ENCODE measurements at places on chromosomes 12 and 14.

- no peak for DNase-seq
Observed at GRCh38 chr12:119147847-119148448, 30.8 kb upstream of the HSPB8 start.

DNA sequence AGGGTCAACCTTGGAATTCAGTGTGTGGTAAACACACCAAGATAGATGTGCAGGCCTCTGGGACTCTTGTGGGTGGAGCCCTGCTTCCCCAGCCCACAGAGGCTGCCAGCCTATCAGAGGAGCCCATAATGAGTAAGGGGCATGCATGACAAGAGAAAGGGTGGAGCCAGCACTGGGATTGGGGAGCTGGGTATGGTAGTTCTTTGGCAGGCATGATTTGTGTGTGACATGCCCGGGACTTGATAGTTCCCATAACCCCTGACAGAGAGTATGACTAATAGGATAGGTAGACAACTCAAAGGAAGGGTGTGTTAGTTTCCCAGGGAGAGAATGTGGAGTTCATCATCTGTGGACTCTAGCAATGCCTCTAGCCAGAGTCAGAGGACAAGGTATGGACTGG, 143.0 kb downstream of the EMP1 start:
- no peak for DNase-seq

GRCh38 chr12:40499856-40500255, 192.4 kb upstream of the CNTN1 start:
- DNase-seq: no peak

- no peak for DNase-seq
Observed at GRCh38 chr14:76484355-76484754, 108.4 kb downstream of the ESRRB start.

DNA sequence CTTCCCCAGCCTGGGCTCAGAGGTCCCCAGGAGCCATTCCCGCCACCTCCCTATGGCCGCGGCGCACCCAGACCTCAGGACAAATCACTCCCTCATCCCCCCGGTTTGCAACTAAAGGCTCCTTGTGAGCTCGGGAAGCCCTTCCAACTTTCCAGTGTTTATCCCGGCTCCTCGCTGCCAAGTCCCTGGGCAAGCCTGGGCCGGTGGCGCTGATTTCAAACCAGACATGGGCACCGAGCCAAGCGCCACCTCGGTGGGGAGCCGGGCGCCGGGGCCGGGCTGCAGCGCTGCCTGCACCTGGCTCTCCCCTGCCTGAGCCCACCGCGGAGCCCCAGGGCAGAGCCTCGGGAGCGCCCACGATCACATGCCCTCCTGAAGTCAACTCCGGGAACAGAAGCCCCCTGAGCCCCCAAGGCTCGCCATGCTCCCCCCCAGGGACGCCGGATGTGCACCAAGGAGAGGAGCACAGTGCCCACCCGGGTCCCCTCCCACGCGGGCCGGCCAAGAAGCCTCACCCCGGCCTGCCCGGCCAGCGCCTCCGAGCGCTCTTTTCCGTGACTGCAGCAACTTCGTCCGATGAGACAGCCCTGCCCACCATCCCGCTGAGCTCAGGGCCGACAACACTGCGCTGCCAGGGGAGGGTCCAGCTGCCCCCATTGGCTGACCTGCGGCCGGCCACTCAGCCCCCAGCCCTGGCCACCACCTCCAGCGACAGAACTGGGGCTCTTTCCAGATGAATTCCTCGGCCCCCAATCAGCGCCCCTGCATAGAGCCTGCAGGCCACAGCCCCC, 50.0 kb downstream of the NCOR2 start:
- DNase-seq: peak; percentile 59

DNA sequence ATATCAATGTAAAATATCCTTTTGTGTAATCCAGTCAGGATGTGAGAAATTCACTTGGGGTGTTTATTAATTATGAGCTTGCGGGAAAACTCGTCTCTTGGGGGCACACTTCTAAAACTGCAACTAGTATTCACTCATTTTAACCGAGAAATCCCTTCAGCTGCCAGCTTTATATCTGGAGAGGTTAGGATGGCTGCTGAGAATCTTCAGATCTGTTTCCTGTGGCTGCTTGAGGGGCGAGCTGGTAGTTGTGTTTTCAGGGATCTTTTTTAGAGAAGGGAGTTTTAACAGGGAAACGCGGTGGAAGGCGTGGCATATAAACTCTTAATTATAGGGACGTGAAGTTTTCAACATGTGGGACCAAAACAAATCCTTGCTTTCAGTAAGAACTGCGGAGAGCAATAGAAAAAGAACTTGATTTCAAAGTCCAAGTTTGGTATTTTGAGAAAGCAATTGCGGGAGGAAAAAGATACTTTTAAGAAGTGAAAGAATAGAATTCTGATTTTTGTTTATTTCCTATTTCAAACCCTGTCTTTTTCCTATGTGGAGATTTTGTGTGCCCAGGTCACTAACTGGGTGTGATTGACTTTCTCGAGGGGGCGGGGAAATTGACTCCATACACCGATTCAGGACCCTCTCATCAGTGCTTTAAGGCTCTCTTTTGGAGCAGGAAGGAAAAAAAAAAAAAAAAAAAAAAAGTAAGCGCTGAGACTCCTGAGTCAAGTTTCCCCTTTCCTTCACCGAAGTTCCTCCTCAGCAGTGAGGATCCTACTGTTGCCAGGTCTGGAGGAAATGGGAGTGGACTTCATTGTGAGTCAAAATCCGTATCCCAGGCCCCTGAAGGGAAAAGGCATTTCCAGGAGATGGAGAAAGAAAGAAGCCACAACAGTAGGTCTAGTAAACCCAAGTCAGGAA, 1.1 kb downstream of the PPFIBP1 start:
- DNase-seq: no peak

- DNase-seq: no peak
Observed at GRCh38 chr14:71588576-71589215, 343.5 kb upstream of the RGS6 start.

- DNase-seq: no peak
Observed at GRCh38 chr14:72614365-72614764, 279.5 kb downstream of the DPF3 start.

DNA sequence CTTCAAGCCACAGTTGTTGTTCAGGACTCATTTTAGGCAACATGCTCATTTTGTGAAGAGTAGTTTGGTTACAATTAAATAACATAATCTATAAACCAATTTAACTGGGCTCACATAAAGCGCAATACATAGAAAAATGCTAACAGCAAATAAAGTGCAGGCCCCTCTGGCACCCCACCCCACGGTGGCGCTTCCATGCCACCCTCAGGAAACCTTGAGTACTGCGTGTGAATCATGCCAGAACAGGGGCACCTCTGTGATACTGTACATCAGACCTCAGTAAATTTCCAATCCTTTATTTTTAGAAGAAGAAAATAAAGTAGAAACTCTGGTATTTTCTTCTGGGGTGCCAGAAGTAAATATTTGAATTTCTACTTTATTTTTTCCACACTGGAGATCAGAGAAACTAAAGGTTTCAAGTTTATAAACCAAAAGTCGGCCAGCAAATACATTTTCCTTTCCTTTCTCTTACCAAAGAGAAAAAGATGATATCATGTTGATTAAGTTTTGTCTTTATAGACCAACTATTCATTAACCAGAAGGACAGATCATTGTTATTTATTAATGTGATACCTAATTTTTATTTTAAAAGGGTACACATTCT, 316.8 kb downstream of the PAWR start:
- DNase-seq: peak; percentile 51

- DNase-seq: peak; percentile 71
Observed at GRCh38 chr12:112108202-112109079, at the start of gene NAA25. Gene NAA25, minus strand, starts transcription at chr12:112108783. Its CDS starts 10 bp downstream, at chr12:112108773.

DNA sequence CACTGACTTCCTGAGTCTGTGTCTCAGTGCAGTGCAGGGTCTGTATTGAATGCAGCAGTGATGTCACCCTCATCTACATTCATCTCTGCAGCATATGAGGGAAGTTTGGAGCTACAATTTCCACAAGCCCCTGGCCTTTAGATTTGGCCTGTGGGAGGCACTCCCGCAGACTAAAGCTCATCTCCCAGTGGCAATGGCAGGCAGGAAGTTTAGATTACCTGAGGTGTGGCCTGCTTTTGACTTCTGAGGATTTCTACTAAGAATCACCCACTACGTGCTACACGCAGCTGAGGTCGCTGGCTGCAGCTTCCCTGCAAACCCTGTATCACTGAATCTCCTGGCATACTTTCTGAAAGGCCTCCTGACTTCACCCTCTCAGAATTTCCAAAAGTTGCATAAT, 202.2 kb upstream of the PRKD1 start:
- DNase-seq: no peak

GRCh38 chr12:62744551-62744950, 190.4 kb downstream of the PPM1H start:
- no peak for DNase-seq

GRCh38 chr12:129615001-129615400, 288.8 kb downstream of the TMEM132D start:
- no peak for DNase-seq

DNA sequence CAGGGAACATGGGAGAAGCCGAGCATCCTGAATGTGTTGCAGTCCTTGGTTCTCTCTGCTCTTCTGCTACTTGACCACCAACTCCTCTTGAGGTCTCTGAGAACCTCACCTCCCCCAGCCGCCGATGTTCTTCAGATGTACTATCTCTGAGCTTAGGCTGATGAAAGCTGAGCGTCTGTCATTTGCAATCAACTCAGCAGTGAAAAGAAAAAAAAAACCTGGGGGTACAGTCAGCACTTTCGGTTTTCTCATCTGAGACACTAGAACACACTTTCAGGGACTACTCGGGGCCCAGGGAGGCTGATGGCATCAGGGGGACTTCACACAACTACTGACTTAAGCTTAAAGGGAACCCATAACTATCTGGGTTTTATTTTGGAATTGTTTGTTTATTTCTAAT, 9.6 kb upstream of the FLVCR2 start:
- DNase-seq: no peak

DNA sequence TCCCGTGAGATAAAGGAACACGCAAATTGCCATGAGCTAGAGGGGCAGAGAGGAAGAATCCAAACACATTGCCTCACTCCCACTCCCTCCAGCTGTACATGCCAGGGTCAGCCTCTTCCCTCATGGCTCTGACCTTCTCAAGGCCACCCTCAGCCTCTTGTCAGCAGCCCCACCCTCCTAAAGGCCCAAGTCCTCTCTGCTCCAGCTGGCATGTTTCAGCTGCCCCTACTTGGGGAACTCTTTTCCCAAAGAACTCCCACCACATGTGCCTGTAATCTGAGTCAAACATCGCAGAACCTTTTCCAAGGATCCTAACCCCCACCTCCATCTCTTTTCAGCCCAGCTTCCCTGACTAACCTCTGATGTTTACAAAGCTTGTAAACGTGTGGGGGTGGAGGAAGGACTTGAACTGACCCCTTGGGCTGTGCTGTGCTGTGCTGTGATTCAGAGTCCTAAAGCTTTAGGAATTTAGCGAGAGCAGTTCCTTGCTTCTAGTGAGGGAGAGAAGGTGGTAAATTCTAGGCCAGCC, 7.3 kb upstream of the CACNB3 start:
- no peak for DNase-seq

DNA sequence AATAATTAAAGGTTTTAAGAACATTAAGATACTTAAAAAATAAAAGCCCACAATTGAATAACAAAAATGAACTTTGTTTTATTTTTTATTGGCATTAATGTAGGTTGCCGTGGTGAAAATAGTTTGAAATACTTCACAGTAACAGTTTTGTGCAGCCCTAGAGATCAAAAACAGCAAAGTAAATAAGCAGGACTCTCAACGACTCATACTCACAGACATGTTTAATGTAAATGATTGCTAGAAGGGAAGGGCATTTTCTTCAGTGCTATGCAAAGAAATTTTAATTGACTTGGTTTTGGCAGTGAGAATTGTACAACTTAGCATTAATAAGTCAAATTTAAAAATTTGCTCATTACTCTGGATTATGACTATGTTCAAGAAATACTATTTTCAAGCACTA, 16.0 kb downstream of the TRMT5 start:
- no peak for DNase-seq

DNA sequence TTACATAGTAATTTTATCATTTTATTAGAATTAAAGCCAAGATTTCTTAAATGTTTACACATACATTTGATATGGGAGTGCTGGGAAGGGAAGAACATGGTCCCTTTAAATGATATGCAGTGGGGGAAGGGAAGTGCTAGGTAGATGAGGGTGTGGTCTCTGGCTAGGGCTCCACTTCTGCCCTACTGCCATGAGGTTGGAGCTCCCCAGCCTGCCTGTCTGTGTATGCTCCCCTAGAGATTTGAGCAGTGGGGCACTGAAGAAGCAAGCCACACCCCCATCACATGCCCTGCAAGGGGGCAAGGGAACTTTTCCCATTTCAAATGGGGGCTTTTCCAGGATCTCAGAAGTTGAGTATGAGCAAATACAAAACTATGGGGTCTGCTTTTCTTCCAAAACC, 25.5 kb downstream of the CLECL1 start:
- DNase-seq: no peak

GRCh38 chr14:96816281-96816680, 19.1 kb downstream of the VRK1 start:
- DNase-seq: no peak

GRCh38 chr12:3328081-3328480, 162.9 kb upstream of the PRMT8 start:
- no peak for DNase-seq

GRCh38 chr12:92467886-92468285, 234.9 kb upstream of the PLEKHG7 start:
- no peak for DNase-seq

DNA sequence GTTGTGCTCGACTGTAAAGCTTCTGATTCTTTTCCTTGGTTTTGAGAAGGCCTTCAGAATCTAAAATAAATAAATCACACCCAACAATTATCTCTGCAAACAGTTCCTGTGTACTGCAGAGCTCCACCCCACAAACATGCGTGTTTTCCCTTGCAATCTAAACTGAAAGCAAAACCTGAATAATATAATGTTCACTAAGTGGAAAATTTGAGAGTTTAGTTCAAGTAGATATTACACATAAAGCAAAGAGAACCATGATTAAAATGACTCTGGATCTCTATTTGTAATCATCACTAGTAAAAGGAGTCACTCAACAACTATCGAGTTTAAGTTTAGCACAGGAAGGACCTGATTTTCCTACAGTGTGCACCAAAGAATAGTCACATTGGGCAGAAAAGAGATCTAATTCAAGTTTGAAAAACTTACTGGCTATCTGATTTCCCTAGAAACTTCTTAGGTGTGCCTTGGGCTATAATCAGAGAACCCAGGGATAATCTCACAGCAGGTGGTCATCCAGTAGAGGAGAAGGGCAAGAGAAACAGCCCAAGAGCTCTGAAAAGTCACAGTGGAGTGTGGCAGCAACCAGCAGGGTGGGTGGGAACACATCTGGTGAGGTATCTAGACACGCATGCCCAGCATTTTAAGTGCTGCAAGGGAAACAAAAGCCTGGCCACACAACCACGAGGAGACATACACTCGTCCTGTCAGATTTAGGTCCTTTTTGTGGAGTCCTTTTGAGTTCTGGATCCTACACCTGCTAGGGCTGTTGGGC, 25.4 kb downstream of the ATG14 start:
- peak; percentile 29 for DNase-seq

All from NCI-H2227 treated with DMSO at 0.1 percent for 48 hours (cell line).